ENCODE measurements at places on chromosomes 4 and X. TPM values are rescaled to one million over a fixed set of nuclear protein-coding genes. Genes with fewer than 3 reads are reported as not detected.

CITED1 gene
- 1.3 TPM for total RNA-seq

RAB39B gene
- total RNA-seq: 0.85 TPM

MSX1 gene
- total RNA-seq: 10.9 TPM

IL1RAPL1 gene
- total RNA-seq: not detected

ARMCX5 gene
- total RNA-seq: 18.3 TPM

FREM3 gene
- total RNA-seq: not detected
